Stimulated activated CD8-positive, alpha-beta memory T cell treated with anti-CD3 and anti-CD28 coated beads, Interleukin-7, amount 100 ng/mL, for 1 hour (primary cell): ENCODE measurements at places on chromosomes 2 and 18.

DNA sequence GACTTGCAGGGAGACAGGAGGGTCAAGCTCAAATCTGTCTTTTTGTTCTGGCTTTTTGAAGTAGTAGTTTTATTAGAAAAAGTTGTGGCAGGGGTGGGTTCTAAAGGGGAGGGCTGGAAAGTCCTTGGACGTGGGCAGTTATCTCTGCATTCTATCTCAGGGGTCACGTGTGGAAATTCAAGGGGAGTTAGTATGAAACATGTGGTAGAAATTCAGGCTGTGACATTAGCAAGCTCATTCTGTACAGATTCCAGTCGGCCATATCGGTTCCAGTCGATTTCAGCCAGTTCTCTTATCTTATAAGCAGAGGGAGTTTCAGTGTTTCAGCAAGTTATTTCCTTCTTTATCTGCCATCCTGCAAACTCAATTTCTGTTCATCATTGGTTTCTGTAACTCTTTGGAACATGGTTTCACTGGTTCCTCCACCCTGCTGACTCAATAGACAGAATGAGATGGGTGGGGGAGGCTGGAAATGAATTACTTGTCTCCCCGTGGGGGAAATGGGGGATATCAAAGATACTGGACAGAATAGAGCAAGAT lies 53.0 kb downstream of the RAB27B start:
- DNase-seq = no peak

GRCh38 chr2:237431372-237431771 lies 17.4 kb upstream of the COL6A3 start:
- no peak for DNase-seq

GRCh38 chr2:223597076-223597475 lies 5.1 kb downstream of the SCG2 start:
- no peak for DNase-seq

- DNase-seq = peak; percentile 42
Measured at GRCh38 chr2:240556553-240557100, 1.2 kb downstream of the ANKMY1 start.

- no peak for DNase-seq
Measured at GRCh38 chr2:100580367-100581276, 17.8 kb downstream of the PDCL3 start.

GRCh38 chr2:79993144-79993543 lies 311.4 kb downstream of the LRRTM1 start:
- DNase-seq = no peak

DNA sequence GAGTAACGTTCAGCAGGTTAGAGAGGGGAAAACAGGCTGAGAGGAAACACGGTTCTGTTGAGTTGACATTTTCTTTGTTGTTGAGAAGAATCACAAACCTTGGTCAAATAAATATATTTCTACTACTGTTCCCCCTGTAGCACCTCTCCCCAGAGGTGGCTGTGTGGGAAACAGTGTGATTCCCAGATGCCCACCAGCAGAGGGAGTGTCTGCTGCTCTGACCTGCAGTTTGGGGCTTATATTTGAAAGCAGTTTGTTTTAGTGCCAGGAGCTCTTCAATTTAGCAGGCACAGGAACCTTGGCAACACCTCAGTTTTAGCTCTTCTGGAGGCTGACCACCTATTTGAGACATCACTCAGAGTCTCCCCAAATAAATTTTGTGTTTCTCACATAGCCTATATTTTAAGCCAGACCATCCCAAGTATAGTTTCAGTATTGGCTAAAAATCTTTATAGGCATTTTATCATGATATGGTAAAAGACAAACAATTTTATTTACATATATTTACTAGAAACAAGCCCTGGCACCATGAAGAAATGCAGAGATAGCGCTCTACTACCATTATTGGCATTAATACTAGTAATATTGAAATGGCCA lies 75.7 kb downstream of the PIK3C3 start:
- DNase-seq = no peak

- DNase-seq = no peak
Measured at GRCh38 chr2:148479398-148479797, 165.2 kb upstream of the EPC2 start.

- DNase-seq = no peak
Measured at GRCh38 chr2:234422273-234422732, 74.6 kb downstream of the ARL4C start.

GRCh38 chr2:99495115-99495860 lies 5.5 kb upstream of the REV1 start:
- no peak for DNase-seq

GRCh38 chr2:135913727-135914365 lies 37.6 kb upstream of the MCM6 start:
- no peak for DNase-seq

GRCh38 chr2:9002313-9002636 lies 1.2 kb downstream of the MBOAT2 start:
- DNase-seq = no peak

DNA sequence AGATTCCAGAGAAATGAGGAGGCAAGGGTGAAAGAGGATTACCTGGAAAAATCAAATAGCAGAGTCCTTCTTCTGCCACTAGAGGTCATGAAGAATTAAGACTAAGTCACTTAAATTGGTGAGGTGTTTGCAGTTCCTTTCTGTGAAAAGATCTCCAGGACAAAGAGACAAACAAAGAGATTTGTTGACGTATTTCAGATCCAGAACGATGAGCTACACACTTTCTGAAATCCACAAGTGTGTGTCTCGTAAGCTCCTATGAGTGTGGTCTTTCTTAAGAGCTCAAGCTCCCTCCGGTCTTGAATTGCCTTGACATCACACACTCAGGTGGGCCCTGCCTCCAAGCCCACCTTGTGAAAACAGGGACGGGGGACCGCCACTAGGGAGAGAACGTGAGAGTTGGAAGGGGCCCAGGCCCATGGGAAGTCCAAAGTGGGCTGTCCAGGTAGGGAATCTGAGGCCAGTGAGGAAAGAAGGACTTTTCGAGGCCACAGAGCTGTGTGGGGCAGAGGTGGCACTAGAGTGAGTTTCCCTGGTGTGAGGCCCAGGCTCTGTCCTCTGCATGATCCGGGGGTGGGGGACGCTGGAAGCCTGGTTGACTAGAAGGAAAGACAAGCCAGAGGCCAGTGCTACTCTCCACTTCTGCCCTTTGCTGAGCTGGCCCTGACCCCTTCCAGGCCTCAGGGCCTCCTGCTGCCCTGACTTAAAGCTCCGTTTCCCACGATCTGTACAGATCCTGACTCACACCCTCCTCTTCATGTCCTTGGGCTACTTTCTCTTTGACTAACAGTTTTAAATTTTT lies 168.1 kb upstream of the NCK2 start:
- no peak for DNase-seq

- no peak for DNase-seq
Measured at GRCh38 chr2:67346718-67347407, 50.3 kb upstream of the ETAA1 start.

GRCh38 chr2:189178726-189179569 lies 613 bp downstream of the COL5A2 start:
- DNase-seq = no peak
